Activated T-helper 17 cell treated with anti-CD3 and anti-CD28 coated beads, Interleukin-2, amount 50 U/mL, for 72 hours (primary cell): ENCODE measurements at places on chromosomes 7 and 10. TPM values are rescaled to one million over a fixed set of nuclear protein-coding genes. Genes with fewer than 3 reads are reported as not detected.

- ATAC-seq = no peak
These were observed 226.4 kb downstream of the TWIST1 start for GRCh38 chr7:18890885-18891621.

DNA sequence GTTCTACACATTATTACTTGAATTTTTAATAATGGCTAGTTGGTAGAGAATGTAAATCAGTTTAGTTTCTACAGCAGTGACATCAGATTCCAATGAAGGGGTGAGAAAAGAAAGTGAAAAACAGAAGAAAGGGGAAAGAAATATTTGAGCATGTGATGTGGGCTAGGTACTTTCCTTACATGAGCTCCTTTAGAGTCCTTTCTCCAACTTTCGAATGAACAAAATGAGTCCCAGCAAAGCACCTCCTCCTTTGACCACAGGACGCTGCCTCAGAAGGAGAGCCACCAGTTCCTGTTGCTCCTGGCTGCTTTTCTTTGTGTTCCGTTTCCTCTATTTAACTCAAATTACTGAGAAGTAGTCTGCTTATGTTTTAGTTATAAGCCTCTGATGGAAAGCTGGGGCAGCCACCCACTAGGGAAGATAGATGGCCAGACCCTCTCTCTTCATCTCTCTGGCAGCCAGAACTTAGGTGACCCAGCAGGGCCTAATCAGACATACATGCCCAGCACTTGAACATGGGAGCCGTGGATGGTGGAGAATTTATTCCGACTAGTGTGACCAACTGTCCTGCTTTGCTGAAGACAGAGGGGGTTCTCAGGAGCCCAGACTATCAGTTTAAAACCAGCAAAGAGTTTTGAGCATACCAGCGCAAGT lies 82.4 kb upstream of the NME8 start:
- ATAC-seq = peak; percentile 24

CALML5 gene
- total RNA-seq = not detected

- no peak for ATAC-seq
These were observed 333.9 kb downstream of the AUTS2 start for GRCh38 chr7:69932034-69932628.

IFIT3 gene
- 2.5 TPM for total RNA-seq

- ATAC-seq = no peak
These were observed 74.1 kb downstream of the ITIH5 start for GRCh38 chr10:7592627-7593026.

GRCh38 chr7:464454-465401 lies 54.9 kb downstream of the PDGFA start:
- ATAC-seq = no peak

CAV2 gene
- 0.42 TPM for total RNA-seq

DNA sequence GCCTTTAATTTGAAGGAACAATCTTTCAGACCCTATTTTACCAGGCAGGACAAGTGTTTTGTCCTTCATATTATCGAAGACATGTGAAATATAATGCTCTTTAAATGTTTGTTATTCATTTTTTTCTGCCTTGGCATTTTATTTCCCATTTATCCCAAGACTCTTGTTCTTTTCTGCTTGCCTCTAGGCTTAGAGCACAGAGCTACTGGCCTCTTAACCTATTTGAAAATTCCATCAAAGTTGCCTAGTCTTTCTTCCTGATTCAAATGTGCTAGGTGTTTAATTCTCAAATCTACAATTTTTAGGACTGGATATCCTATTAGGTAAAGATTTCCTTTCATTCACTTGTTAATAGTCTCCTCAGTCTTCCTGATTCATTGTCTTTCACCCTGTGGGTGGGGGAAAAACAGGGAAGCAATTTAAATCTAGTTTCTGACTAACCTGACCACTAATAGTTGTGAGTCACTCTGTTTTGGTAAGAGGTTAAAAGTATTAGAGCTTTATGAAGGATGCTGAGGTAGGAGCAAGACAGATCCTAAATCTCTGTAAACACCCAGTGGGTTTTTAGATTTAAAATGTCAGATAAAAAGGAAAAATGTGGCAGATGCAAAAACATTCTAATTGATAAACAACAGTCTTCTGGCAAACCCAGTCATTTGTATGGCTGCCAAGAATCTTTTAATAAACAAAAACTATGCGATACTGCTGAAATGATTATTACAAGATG lies 1.5 kb downstream of the LIPK start:
- peak; percentile 95 for ATAC-seq

- no peak for ATAC-seq
These were observed 81.9 kb downstream of the RGS10 start for GRCh38 chr10:119460369-119461195.

RELN gene
- not detected for total RNA-seq

LRRC18 gene
- not detected for total RNA-seq

ZPBP gene
- not detected for total RNA-seq

FAM237B gene
- total RNA-seq = not detected

- ATAC-seq = no peak
These were observed 25.5 kb upstream of the CAPZA2 start for GRCh38 chr7:116836911-116837310.
